ENCODE measurements at places on chromosomes 2 and 18.

DNA sequence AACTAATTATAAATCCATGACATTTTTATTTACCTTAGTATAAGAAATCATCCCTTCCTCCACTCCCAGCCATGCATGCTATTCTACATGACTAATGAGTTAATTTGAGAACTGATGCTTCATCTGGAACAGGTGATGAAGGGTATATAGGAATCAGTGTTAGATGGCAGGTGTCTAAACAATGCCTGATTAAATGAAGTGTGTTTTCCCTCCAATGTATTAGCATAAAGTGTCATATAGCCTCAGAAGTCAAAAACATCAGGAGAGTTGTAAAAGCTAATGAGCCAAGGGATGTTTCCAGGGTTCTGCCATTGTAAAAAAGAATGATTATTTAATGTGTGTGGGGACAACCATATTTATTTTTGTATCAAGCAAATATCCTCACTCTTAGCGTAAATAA, 913.8 kb downstream of the DCC start:
- no peak for DNase-seq

- no peak for DNase-seq
Observed at GRCh38 chr2:133968446-133968845, 285.4 kb upstream of the MGAT5 start.

GRCh38 chr2:851680-852079, 99.0 kb upstream of the SNTG2 start:
- no peak for DNase-seq

DNA sequence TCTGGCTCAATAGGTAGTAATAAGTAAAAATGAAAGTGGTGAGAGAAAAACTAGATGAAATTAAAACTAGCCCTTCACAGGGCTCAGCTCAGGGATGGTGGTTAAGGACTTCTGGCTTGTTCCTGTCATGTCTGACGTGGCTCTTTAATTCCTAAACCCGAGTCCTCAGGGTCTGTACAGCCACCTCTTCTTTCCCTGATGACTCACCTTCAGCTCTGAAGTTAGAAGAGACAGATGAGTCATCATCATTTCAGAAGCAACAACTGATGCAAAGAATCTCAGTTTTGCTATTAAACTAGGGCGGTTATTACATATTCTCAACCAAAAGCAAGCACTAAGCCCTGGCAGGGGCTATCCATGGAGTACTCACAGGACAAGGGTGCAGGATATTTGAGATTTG, 24.0 kb upstream of the ITGB6 start:
- DNase-seq: no peak

DNA sequence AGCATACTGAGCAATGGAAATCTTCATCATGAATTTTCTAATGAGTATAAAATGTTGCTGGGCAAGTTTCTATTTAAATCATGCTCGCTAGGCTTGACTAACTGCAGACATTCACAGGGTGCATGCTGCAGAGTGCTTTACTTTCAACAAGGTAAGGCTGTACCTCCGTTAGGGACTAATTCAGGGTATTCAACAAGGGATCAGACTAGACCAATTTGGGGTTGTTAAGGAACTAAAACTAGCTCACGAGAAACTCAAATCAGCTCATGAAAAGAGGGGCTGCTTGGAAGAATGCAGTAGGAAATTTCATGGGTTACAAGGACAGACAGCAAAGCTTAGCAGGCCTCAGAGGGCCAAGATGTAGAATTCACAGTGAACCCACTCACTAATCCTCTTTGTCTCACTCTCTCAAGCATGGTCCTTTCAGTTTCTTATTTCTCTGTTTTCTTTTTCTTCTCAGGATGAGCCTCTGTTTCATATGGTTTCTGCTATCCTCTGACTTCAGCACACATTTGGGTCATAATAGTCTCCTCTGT, 2.2 kb downstream of the MYO3B start:
- no peak for DNase-seq

- DNase-seq: no peak
Observed at GRCh38 chr18:53909668-53910067, 314.8 kb downstream of the MBD2 start.

- peak; percentile 70 for DNase-seq
Observed at GRCh38 chr2:1730015-1730927, 14.0 kb downstream of the PXDN start.

DNA sequence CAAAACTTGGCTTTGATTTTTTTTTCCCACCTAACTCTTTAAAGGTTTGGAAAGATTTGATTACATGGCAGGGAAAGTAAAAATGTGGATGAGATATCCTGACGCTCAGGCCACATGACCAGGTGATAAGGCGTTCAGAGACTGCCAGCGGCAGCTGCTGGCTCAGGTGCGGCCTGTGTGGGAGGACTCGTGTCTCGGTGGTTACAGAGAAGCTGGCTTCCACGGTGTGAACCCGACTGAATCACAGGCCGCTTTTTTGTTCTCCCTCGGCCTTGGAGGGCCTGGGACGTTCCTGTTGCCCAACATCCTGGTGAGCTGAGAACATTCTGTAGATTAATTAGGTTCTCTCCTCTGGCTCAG, 124.2 kb upstream of the ZNF516 start:
- DNase-seq: no peak

DNA sequence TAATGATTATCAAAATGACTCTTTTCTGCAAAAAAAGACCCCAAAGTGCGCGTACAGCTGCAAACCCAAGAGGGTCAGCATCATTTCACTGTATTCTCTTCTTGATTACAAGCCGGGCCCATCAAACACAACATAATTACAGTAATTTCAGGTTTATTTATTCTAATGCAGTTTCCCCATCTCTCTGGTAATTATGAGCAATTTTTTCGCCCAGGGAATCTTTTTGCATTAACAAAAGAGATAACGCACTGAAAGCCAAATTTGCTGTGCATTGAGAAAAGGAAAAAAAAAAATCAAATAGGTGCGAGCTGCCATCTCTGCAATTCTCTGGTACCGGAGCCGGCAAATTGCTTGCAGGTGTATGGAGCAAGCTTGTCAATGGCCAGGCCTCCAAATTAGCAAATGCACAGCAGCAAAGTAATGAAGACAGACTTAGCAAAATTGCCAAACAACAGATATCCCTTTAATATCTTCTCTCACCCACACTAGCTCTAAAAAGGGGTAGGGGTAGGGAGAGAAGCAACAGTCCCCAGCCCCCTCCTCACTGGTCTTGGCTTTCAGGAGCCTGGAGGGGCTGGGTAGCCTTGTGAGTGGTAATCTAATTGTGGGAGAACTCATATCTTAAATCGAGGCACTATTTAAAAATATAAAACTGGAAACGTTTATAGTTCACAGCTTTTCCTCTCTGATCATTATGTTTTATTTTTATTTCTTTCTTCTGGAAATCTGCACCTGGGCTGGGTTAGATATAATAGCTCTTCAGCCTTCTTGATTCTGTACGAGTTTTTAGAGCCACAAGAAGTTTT, 6.7 kb downstream of the DLX1 start:
- DNase-seq: peak; percentile 70

DNA sequence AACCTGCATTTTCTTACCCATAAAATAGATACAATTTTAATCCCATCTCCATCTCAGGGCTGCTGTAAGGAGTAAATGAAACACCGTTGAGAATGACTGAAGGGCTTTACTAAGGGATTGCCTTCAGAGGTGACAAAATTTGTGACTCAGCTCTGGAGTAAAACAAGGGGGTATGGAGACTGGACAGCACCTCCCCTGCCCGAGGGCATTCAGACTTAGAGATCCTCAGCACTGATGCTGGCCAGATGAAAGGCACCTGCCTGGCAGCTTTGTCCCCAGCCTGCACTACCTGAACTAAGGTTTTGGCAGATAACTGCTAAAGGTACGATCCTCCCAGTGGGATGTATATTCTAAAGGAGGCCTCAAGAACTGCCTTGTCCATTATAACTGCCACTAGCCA, 105.9 kb upstream of the STPG4 start:
- no peak for DNase-seq

DNA sequence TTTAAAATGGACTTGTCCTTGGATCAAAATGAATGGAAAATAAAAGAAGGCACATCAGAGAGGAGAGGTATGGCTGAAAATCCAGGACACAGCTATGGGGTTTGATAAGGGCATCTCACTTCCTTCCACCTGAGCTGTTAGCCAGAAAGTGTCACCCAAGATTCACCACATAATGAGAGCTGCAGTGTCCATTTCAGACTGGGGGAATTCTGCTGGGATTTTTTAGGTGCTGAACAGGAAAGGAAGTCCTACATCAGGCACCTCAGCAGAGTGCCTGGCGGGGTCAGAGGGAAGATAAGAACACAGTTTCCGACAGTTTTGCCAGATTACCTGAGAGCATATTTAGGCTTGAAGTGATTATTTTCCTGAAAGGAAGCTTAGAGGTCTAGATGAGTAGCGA, 187.6 kb upstream of the HNMT start:
- no peak for DNase-seq

- no peak for DNase-seq
Observed at GRCh38 chr2:39511219-39511604, 74.1 kb upstream of the MAP4K3 start.

DNA sequence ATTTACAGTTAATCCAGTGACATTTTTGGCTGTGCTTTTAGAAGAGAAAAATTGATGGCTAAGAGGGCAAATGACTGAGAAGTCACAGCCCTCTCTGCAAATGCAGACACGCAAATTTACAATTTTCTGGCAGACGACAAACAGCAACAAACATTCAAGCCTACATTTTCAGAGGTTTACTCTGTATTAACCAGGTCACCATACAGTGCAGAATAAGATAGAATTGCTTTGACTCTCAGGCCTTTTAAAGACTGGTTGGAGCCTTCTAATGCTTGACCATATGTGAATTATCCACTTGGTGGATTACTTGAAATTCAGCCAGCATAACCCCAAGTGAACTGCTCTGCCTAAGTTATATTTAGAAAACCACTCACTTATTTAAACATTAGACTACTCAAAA, 280.9 kb upstream of the STON1 start:
- peak; percentile 15 for DNase-seq

DNA sequence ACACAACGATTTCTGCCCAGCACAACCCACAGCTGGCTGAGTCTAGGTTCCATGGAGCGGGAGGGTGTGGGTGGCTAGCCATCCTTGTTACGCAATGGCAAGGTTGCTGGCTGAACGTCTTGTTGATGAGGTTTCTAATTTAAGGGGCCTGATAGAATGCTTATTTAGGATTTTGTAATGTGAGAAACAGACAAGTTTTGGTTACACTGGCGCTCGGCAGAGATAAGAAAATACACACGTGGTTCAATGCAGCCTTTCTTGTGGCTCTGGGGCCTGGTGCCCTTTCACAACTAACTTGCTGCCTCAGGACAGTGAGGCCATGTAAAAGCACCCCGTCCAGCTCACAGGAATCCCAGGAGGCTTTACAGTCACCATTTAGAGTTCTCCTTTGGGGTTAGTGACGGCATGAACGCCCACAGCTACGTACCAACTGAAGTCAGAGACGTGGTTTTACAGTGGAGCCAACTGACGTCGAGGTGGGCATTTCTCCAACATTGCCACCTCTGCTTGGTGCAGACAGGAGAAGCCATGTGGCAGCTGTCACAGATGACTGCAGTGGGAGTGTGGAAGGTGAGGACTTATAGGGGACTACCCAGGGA, 29.7 kb upstream of the PIEZO2 start:
- DNase-seq: no peak

DNA sequence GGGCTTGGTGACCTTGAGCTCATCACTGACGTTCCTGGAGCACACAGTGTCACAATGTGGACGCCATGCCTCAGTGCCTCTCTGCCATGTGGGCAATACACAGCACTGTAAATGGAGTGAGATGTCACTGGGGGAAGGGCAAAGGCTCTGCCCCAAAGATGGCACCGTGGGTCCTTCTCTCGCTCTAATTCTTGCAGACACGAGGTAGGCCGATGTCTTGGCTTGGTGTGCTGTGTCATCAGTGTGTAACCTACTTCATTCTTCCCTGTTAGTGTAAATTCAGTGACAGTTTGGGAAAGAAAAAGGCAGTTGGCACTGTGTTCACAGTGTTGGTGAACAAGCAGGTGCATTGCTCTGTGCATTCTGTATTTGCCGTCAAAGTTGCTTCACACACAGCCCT, 309.3 kb upstream of the MYT1L start:
- no peak for DNase-seq

DNA sequence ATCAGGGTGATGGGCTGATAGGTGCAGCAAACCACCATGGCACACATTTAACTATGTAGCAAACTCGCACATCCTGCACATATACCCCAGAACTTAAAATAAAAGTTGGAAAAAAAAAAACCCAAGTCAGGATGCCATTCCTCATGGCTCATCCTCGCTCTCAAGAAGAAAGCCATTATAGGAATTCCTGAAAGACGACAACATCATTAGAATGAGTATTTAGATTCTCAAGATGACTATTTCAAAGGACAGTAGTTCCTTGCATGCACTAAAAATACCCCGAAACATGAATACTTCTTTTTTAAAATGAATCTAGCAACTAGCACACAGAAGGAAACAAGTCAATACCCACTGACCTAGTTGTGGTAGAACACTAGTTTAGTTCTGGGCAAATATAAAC, 285.8 kb upstream of the REV1 start:
- no peak for DNase-seq

- DNase-seq: no peak
Observed at GRCh38 chr2:181847702-181848101, 43.8 kb upstream of the ITPRID2 start.

DNA sequence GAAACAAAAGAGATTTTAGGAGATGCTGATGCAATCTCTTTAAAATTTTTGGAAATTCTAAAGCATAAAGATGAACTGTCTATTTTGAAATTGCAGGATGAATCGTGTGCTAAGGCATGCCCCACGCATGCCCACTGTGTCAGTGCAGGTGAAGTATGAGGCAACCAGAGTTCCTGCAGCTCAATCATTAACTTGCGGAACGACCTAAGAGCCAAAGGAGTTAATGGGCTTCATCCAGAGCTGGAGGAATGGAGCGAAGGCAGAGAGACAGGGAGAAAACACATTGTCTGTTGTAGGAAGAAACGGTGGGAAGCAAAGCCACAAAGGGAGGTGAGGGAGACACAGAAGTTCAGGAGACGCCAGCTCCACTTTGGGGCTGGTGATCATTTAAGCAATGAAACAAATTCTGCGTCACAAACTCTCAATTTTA, 265.2 kb downstream of the CCDC85A start:
- DNase-seq: peak; percentile 59

- no peak for DNase-seq
Observed at GRCh38 chr2:119490653-119491195, 33.6 kb downstream of the SCTR start.

DNA sequence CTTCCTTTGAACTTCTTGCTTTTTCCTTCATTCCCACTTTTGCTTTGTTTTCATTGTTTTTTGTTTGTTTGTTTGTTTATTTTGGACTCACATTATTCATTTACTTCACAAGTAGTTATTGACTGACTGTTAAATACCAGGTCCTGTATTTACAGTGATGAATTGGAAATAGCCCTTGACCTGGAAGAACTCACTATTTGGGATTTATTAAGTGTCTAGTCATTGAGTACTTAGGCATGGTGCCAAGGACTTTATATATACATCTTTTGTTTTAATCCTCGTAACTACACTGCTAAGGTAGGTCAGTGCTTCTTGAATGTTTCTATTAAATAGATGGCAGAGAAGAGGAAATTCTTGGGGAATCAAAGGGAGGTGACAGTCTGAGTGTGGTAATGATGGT, 11.1 kb downstream of the SPOPL start:
- no peak for DNase-seq

GRCh38 chr2:219352448-219353023, 20.0 kb upstream of the RESP18 start:
- DNase-seq: peak; percentile 79

All from eye (tissue), 1 donor.